ENCODE measurements at places on chromosomes 3 and 15. TPM values are rescaled to one million over a fixed set of nuclear protein-coding genes. Genes with fewer than 3 reads are reported as not detected.

Gene TMOD3
- total RNA-seq, result 29.2 TPM

Gene DAPK2
- total RNA-seq, result 2.6 TPM

Gene BDH1
- total RNA-seq, result 19.4 TPM

Gene GP9
- total RNA-seq, result not detected

Gene SNRPA1
- total RNA-seq, result 73.5 TPM

Gene PDIA3
- total RNA-seq, result 222 TPM

GRCh38 chr15:23616536-23616935 is 31.1 kb downstream of the MAGEL2 start:
- H3K36me3 ChIP-seq, result peaks cover 5% of the 10 kb centered on the region
- H3K27ac ChIP-seq, result no peak overlapping the region
- no peak for DNase-seq
- peaks cover 2% of the 10 kb centered on the region for H3K27me3 ChIP-seq

DNA sequence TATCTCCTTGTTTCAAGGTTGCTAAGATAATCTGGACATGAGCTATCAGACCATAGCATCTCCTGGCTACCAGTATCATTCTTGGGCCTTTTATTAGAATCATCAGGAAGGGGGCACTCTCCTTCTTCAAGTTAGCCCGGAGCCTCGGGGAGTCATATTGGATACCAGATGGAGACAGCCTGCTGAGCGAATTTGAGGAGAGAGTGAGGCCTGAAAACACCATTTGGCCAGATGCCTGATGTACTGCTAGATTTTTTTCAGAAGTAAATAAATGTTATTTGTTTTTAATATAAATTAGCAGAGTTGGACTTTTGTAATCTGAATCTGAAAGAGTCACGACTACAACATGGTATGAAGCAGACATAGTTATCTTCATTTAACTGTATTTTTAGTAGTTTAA is 848.6 kb downstream of the IGSF11 start:
- peak; percentile 26 for DNase-seq
- peaks cover 12% of the 10 kb centered on the region for H3K4me1 ChIP-seq
- H3K27ac ChIP-seq, result peak overlapping the region; percentile 69
- peaks cover 2% of the 10 kb centered on the region for H3K27me3 ChIP-seq
- H3K4me3 ChIP-seq, result no peak overlapping the region

- peak; percentile 53 for DNase-seq
- H3K4me3 ChIP-seq, result peak overlapping the region; percentile 71
- no peak overlapping the region for H3K27ac ChIP-seq
- no peaks in the 10 kb centered on the region for H3K36me3 ChIP-seq
- no peaks in the 10 kb centered on the region for H3K27me3 ChIP-seq
Measured at GRCh38 chr15:48644827-48645557, 517 bp downstream of the FBN1 start.

DNA sequence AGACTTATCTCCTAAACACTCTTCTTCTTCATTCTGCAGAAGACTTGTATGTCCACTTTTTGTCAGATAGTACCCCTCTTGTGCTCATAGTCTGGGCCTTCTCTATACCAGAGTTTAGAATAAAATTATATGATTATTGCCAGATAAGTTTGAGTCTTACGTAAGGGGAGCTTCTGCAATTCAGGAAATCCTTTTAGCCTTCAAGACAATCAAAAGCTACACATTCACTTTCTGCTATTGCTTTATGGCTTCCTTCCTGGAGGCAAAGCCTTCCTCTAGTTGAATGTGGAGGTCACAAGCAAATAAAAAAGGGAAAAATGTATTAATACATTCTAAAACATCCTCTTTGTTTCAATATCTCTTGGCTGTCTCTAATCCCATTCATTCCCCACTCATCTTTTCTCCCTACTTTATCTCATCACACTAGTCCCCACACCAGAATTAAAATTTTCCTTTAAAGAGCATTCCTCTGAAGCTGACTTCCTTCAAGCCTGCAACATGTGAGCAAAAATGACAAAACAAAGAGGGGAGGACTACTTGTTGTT is 186.8 kb downstream of the CPNE4 start:
- H3K4me1 ChIP-seq, result no peaks in the 10 kb centered on the region
- no peak for DNase-seq
- no peak overlapping the region for H3K27ac ChIP-seq
- H3K27me3 ChIP-seq, result no peaks in the 10 kb centered on the region

GRCh38 chr3:113560831-113561623 is 28.7 kb downstream of the SIDT1 start:
- H3K36me3 ChIP-seq, result no peaks in the 10 kb centered on the region
- H3K27me3 ChIP-seq, result no peaks in the 10 kb centered on the region
- no peak for DNase-seq
- H3K4me3 ChIP-seq, result no peak overlapping the region

GRCh38 chr3:133077688-133078087 is 39.5 kb downstream of the TMEM108 start:
- DNase-seq, result no peak
- H3K4me1 ChIP-seq, result peaks cover 19% of the 10 kb centered on the region
- peaks cover 8% of the 10 kb centered on the region for H3K27me3 ChIP-seq

DNA sequence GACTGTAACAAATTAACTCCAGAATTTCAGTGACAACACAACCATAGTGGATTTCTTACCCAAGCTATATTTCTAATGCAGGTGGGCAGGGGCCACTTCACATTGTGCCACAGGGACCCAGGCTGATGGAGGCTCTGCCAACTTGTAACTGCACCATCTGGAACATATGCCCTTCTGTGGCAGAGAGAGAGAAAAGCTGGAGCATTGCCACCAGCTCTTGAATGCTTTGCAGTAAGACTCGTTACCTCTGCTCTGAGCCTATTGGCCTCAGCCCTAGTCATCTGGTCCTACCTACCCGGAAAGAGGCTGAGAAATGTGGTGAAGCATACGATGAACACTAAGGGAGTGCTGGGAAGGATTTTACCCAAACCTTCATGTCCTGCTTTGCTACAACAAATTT is 587.1 kb downstream of the ZNF385D start:
- no peaks in the 10 kb centered on the region for H3K4me1 ChIP-seq
- no peak overlapping the region for H3K27ac ChIP-seq
- no peaks in the 10 kb centered on the region for H3K36me3 ChIP-seq
- no peak overlapping the region for H3K4me3 ChIP-seq

- peaks cover 12% of the 10 kb centered on the region for H3K27me3 ChIP-seq
- no peak for DNase-seq
- peaks cover 6% of the 10 kb centered on the region for H3K36me3 ChIP-seq
Measured at GRCh38 chr3:183254487-183255347, 1.7 kb downstream of the B3GNT5 start.

Data from glutamatergic neuron (in vitro differentiated cells).